ENCODE measurements at places on chromosomes 7 and 10.

DNA sequence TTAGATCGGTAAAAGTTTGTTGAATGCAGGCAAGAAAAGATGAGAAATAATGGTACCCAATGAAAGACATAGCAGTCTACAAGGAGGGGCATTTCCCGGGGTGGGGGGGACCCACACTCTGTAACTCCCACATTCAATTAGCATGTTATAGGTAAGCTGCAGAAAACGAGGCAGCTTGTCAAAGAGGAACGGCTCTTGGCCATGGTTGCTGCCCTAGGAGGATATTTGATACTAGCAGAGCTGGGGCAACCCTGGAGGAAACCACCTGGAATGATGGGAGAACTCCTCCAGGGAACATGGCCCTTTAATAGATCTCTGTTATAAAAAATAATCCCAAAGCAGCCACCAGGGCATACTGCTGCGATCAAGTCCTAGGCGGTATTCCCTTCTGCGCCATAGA lies 98.5 kb downstream of the EGFR start:
- no peak for DNase-seq

DNA sequence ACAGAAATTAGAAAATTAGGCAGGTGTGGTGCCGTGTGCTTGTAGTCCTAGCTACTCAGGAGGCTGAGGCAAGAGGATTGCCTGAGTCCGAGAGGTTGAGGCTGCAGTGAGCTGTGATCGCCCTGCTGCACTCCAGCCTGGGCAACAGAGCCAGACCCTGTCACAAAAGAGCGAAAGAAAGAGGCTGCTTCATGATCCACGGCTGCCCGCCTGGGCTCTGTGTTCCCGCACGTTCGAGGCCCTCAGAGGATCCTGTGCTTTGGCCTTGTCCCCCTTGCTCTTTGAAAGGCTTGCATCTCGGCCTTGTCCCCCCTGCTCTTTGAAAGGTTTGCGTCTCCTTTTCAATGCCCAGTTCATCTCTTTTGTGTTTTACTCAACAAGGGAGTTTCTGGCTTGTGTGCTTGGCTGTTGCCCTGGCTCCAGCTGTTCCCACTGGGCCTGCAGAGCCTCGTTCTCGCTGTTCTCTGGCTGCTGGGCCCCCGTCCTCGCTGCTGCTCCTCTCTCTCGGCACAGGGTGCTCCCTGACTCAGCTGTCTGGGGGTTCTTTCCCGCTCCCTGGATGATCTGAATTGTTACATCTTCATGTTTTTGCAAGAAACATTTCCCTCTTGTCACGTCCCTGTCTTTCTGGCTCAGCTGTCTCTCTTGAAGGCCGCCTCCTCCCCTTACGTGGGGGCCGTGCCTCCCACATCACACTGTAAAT lies 45.1 kb upstream of the INPP5A start:
- DNase-seq = no peak

DNA sequence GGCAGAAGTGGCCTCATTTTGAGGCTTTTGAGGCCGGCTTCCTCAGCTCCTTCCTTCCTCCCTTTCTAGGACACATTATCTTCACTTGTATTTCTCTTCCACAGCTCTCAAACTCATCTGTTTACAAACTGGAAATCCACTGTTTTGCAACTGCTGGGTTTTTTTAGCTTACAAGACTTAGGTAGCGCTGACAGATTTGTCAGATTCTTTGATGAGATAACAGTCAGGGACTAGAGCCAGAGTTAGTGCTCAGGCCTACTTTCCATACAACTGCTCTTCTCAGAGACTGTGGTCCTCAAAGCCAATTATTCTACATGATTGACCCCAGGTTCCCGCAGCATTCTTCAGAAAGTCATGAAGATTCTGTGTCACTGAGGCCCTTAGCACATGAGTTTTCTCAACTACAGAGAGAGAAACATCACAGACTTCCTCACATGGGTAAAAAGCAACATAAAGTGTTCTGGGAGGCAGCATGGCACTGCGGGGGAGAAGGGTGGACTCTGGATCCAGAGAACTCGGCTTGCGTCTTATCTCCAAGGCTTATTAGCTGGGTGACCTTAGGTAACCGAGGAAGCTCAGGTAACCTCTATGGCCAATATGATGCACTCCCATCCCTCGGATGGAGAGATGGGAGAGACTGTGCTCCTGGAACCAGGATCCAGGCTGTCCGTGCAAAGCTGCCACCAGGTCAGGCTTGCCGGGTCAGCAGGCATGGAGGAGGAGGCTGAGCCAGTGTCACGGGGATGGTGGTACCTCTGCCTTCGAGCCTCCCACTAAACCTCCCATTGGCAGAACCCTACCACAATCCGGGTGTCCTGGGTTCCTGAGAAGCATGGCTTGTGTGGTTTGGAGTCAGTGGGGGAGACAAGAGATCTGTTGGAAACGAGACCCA lies 10.5 kb downstream of the DDC start:
- DNase-seq = no peak

- no peak for DNase-seq
These were observed 295.4 kb downstream of the GRID1 start for GRCh38 chr10:86071145-86071544.

- DNase-seq = no peak
These were observed 79.1 kb upstream of the BTBD16 start for GRCh38 chr10:122191936-122192541.

DNA sequence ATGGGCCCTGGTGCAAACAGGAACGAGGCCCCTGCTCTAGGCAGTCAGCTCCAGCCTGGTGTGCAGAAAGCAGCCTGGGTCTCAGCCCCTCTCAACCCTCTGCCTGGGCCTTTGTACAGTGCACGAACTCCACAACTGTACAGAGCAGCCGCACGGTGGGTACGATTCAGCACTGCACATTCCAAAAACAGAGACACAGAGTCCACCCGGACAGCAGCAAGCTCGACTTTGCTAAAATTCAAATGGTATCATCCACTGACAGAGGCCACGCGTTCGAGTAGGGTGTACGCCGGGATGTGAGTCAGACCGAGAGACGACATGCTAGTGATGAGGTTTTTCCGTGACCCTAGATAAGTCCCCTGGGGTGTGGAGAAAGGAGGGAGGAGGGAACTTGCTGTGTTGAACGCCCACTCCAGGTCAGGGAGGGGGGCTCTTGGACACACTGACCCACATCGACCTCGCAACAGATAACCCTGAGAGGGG lies 65.6 kb upstream of the PDGFA start:
- no peak for DNase-seq

- no peak for DNase-seq
These were observed 25.8 kb upstream of the EGFR start for GRCh38 chr7:54992871-54993475.

GRCh38 chr10:110475722-110476515 lies 21.8 kb upstream of the DUSP5 start:
- DNase-seq = no peak

DNA sequence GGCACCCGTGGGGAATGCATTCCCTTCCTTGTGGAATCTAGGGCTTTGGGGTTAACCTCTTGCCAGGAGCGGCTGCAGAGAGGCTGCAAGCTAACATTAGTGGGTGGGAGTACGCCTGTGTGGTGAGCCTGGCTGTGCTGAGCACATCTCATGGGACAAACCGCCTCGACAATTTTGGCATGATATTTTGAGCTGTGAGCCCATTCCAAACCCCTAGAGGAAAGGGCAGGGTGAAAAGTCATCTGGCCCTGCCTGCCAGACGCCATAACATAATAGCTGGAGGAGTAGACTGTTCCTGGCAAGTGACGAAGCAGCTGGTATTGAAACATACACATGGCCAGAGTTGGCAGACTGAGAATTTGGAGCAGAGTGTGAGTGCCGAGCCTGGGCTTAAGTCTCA lies 110.0 kb downstream of the TACC2 start:
- no peak for DNase-seq

DNA sequence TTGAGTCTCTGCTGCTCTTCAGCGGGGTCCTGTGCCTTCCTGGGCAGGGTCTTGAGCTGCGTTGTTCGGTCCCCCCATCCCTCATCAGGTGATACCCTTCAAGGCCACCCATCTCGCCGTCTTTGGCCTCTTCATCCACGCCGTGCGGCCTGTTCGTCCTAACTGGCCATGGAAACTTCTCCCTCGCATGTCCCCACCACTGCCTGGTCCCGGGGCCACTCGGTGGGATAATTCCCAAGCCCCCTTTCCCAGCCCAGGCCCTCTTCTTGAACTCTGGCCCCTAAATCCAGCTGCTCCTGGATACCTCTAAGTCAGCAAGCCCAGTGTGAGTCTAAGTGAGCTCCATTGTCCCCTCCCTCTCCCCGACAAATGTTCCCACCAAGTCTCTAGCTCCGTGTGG lies 74.5 kb downstream of the CAMK1D start:
- no peak for DNase-seq

DNA sequence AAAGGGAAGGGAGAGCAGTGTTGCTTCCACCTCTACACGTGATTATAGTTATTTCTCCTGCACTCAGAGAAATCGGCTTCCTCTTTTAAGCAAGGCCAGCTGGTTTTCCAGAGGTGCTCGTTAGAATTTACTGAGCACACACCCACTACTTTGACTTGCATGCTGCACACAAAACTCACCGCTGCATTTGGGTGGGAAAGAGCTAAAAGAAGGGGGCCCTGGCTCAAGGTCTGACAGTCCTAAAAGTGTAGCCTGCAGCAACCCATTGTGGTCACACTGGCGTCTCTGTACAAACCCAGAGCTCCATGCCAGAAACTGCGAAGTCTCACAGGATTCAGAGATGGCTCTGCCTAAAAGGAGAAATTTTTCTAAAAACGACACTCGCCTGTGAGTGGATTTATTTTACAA lies 133.7 kb downstream of the SLC25A13 start:
- DNase-seq = no peak

- DNase-seq = no peak
These were observed 139.4 kb downstream of the KCNMA1 start for GRCh38 chr10:77498210-77498609.

DNA sequence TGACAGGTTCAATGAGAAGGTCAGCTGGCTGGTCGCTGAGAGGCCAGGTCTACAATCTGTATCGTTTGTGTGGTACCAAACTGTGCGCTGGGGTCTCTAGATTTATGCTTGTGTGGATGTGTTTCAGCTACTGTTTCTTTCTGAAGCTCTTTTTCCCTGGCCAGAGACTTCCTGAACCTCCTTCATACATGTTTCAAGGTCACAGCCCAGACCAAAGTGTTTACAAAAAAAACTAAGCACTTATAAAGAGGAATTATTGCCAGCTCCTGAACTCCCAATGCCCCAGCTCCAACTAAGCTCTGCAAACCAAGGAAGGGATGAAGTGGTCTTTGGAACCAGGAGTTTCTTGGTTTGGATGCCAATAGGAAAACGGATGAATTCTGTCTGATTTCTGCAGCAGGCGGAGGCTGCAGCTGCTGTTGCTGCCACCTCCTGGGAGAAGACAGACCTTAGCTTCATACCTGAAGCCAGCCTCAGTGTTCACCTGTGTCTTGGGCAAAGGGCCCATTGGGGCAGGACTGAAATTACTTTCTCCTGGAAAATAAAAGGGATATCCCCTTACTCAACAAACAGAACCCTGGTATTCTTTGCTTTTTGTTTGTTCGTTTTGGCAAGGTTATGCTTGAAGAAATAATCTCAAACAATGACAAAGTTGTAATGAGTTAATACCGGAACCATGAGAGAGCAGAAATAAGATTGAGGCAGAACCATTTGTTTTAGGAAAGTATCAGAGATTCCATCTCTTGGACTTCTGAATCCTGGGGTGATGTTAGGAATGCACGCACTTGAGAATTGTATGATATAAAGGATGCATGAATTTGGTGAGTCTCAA lies 24.6 kb upstream of the MKLN1 start:
- DNase-seq = no peak

GRCh38 chr10:112082120-112082519 lies 101.4 kb downstream of the GPAM start:
- DNase-seq = no peak

GRCh38 chr10:30751678-30752331 lies 122.3 kb upstream of the LYZL2 start:
- no peak for DNase-seq

DNA sequence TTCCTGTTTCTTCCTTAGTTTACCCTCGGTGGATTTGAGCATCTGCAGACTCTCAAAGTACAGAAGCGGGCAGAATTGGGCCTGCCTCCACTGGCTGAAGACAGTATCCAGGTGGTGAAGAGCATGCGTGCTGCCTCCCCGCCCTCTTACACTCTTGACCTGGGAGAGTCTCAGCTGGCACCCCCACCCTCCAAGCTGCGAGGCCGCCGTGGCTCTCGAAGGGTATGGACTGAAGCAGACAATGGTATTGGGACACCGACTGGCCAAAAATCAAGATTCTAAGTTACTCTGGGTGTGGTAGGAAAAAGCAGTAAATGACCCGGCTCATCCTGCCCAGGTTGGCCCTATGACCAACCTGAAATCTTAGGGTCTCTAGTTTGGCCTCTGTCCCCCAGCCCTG lies 22.2 kb downstream of the STRIP2 start:
- no peak for DNase-seq

DNA sequence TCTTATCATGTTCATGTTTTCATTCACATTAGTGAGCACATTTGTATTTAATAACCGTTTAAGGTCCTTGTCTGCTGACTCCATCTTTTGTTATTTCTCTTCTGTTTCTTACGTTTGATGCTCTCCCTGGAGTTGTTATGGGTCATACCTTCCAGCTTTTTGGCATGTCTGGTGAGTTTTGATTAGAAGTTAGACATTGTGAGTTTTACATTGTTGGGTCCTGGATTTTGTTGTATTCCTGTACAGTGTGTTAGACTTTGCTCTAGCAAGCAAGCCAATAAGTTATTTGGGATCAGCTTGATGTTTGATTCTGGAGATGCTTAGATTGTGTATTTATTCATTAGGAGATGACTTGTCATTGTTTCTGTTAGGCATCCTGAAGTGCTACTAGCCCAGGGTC lies 16.9 kb downstream of the OLAH start:
- no peak for DNase-seq

DNA sequence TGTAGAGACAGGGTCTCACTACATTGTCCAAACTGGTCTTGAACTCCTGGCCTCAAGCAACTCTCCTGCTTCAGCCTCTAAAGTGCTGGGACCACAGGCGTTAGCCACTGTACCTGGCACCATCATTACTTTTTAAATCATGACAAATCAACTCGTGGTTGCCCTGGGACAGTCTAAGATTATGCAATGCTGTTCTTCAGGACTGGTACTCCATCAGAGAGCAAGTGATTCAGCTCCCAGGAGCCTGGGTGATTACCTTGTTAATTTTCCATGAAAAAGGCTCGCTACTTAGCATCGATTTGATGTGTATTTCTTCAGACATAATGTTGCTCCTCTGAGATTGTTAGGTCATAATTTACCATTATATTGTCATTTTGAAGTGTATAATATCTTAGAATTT lies 158.9 kb upstream of the STEAP4 start:
- DNase-seq = no peak

DNA sequence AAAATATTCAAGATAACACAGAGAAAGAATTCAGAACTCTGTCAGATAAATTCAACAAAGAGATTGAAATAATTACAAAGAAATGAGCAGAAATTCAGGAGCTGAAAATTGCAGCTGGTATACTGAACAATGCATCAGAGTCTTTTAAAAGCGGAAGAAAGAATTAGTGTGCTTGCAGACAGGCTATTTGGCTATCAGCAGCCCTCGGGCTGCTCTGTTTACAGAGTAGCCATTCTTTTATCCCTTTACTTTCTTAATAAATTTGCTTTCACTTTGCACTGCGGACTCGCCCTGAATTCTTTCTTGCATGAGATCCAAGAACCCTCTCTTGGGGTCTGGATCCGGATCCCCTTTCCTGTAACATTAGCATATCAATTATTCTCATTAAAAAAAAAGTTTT lies 1040.0 kb downstream of the SORCS3 start:
- DNase-seq = no peak
